ENCODE measurements at places on chromosomes 16 and 17. TPM values are rescaled to one million over a fixed set of nuclear protein-coding genes. Genes with fewer than 3 reads are reported as not detected.

Gene CES5A
- total RNA-seq: not detected

Gene EVI2A
- total RNA-seq: not detected

Gene KRTAP2-1
- total RNA-seq: not detected

Gene CPNE2
- total RNA-seq: 33.7 TPM

Gene CCDC43
- 17.8 TPM for total RNA-seq

Gene PAGR1
- total RNA-seq: 29.1 TPM

Gene PRKCB
- not detected for total RNA-seq

Gene CALB2
- not detected for total RNA-seq

Gene KRTAP4-1
- total RNA-seq: not detected

Gene LRRC37A3
- total RNA-seq: 27.3 TPM

- no peaks in the 10 kb centered on the region for H3K36me3 ChIP-seq
- H3K27ac ChIP-seq: no peak overlapping the region
- H3K27me3 ChIP-seq: peaks cover 53% of the 10 kb centered on the region
- peaks cover 6% of the 10 kb centered on the region for H3K4me1 ChIP-seq
- H3K4me3 ChIP-seq: no peak overlapping the region
These were observed 2.7 kb downstream of the RNF43 start for GRCh38 chr17:58414596-58414997.

DNA sequence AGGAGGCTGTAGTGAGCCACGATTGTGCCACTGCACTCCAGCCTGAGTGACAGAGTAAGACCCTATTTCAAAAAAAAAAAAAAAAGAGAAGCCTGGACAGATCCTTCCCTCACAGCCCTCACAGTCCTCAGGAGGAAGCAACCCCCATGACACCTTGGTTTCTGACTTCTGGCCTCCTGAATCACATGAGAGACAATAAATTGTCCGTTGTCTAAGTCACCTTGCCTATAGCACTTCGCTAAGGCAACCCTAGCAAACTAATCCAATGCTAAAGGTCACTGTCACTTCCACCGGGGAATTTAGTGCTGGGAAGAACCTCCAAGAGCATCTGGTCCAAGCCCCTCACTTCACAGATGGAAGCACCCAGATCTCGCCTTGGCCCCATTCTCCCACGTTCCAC lies 18.9 kb upstream of the SLC39A11 start:
- peaks cover 3% of the 10 kb centered on the region for H3K4me1 ChIP-seq
- no peak overlapping the region for H3K27ac ChIP-seq
- no peaks in the 10 kb centered on the region for H3K27me3 ChIP-seq

DNA sequence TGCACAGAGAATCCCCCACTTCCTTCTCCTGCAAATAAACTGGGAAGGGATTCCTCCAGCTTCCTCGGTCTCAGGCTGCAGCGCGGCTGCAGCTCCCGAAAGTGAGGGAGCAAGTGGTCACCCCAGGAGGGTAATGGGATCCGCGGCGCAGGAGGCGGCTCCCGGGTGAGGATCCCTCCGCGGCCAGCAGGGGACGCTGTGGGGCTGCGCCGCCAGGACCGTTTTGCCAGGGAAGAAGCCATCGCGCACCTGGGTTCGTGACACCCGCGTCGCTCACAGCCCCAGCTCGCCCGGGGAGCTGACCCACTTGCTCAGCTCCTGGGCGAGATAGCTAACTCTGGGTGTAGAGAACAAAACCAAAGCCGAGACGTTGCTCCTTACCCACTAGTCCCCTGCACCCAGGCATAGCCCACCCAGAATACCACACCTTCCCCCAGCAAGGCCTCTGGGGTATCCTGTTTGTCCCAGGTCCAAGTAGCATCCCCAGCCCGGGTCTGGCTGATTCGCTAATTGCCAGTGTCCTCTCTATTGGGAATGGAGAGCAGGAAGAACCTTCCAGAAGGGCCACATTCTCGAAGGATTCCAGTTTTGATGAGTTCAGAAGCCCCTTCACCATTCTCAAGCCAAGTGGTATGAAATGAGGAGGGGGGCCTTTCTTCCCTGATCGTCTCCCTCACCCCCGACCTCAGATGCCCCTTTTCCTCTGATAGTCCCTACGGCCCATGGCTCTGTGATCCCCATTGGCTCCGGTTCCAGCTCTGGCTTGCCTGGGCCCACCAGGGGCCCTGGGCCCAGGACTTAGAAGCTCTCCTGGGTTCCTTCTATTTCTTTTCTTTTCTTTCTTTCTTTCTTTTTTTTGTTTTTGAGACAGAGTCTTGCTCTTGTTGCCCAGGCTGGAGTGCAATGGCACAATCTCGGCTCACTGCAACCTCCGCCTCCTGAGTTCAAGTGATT lies 14.1 kb downstream of the CYGB start:
- peaks cover 34% of the 10 kb centered on the region for H3K4me1 ChIP-seq
- DNase-seq: peak; percentile 92
- peak overlapping the region; percentile 8 for H3K27ac ChIP-seq
- H3K36me3 ChIP-seq: no peaks in the 10 kb centered on the region

DNA sequence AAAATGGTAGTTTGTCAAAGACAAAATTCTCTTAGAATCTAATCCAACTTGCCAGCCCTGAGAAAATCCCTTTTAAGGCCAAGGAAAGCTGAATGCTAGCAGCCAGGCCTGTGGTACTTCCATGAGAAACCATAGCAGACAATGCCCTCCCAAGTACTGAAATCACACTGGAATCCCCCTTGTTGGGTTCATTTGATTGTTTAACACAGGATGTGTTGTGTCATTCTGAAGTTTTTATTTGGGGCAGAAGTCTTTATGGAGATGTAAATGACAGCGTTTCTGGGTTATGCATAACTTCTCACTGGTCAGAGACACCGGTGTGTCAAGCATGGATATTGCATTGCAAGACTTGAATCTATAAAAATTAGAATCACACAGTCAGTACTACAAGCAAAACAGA lies 6.0 kb upstream of the ARL2BP start:
- no peak overlapping the region for H3K27ac ChIP-seq
- no peak for DNase-seq
- peaks cover 38% of the 10 kb centered on the region for H3K36me3 ChIP-seq
- no peaks in the 10 kb centered on the region for H3K27me3 ChIP-seq

DNA sequence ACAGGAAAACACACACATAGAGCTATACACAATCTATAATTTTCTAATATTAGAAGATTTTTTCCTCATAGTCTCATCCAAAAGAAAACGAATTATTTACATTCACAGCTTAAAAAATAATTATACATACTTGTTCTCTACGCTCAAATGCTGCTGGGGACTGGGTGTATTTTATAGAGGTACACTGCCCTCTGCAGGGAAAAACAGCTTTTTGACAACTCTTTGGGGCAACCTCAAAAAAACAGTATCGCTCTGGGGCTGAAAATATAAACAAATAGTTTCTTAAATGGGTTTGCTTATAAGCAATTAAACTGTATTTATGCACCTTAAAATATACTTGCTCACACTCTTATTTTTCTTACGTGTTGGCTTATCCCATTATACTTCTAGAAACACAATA lies 261.8 kb upstream of the PSMD7 start:
- no peak for DNase-seq
- peaks cover 19% of the 10 kb centered on the region for H3K27me3 ChIP-seq
- no peaks in the 10 kb centered on the region for H3K4me1 ChIP-seq
- no peak overlapping the region for H3K4me3 ChIP-seq
- no peaks in the 10 kb centered on the region for H3K36me3 ChIP-seq

DNA sequence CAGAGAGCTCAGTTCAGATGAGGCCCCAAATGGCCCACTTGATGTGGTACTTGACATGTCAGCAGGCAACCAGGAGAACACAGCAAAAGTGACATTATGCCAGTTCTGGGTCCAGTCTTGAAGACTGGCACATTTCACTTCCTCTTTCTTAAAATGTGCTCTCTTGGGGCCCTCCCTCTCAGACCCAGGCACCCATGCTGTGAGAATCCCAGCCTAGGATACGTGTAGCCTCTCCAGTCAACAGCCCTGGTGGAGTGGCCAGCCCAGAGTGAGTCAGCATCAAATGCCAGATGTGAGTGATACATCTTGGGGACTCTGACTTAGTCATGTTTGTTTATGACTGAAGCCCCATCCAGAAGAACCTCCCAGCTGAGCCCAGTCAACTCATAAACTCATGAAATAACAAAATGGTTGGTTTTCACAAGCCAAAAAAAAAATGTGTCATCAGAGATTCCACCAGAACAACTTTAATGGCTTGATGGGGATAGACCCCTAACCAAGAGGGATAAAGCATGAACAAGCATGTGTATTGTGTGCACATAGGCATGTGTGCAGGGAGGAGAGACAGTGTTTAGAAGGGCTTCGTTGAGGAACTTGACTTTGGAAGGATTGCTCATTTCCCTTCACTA lies 82.5 kb upstream of the TNRC6C start:
- peaks cover 2% of the 10 kb centered on the region for H3K36me3 ChIP-seq
- H3K4me1 ChIP-seq: peaks cover 12% of the 10 kb centered on the region
- peaks cover 25% of the 10 kb centered on the region for H3K27me3 ChIP-seq
- no peak overlapping the region for H3K27ac ChIP-seq

GRCh38 chr16:25148568-25149215 lies 37.1 kb downstream of the LCMT1 start:
- H3K4me3 ChIP-seq: no peak overlapping the region
- no peak for DNase-seq
- H3K27ac ChIP-seq: no peak overlapping the region
- H3K4me1 ChIP-seq: no peaks in the 10 kb centered on the region

GRCh38 chr17:34435182-34435928 lies 72.3 kb upstream of the CCL1 start:
- H3K27me3 ChIP-seq: no peaks in the 10 kb centered on the region
- no peak for DNase-seq
- no peak overlapping the region for H3K27ac ChIP-seq
- no peaks in the 10 kb centered on the region for H3K36me3 ChIP-seq
- H3K4me3 ChIP-seq: no peak overlapping the region
- H3K4me1 ChIP-seq: no peaks in the 10 kb centered on the region

- H3K4me1 ChIP-seq: no peaks in the 10 kb centered on the region
- H3K27me3 ChIP-seq: no peaks in the 10 kb centered on the region
- H3K4me3 ChIP-seq: no peak overlapping the region
- H3K27ac ChIP-seq: no peak overlapping the region
- peak; percentile 57 for DNase-seq
- peaks cover 2% of the 10 kb centered on the region for H3K36me3 ChIP-seq
These were observed 35.6 kb downstream of the RPA1 start for GRCh38 chr17:1865252-1866037.

- H3K4me3 ChIP-seq: no peak overlapping the region
- DNase-seq: no peak
- no peaks in the 10 kb centered on the region for H3K36me3 ChIP-seq
- H3K27ac ChIP-seq: peak overlapping the region; percentile 56
These were observed 424.5 kb upstream of the CDH11 start for GRCh38 chr16:65546353-65546791.

DNA sequence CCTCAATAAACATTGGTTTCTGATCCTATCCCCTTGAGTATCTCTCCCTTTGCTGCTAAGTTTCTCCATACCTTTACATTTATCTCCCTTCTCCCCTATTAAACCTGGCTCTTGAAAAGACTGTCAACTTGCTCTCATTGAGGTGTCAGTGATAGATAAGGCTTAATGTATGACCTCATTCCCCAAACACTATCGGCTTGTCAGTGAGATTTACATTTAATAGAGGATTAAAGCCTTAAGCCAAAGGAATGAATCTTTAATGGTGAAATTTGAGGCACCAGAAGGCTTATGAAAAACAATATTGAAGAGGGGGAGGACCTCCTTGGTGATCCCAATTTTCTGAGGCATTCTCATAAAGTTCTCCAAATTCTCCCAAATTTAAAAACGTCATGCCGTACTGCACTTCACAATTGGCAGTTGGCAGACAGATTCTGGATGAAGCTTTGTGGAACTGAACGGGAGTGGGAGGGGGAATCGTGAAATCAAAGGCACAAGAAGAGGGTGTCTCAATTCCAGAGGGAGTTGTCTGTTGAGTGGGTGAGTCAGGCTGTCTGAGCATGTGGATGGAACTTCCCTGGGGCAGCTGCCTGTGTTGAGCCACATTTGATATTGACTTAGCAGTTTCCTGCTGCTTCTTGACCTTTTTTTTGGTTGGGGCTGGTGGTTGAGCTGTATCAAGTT lies 478.8 kb downstream of the NPIPA7 start:
- H3K27me3 ChIP-seq: no peaks in the 10 kb centered on the region
- no peak overlapping the region for H3K27ac ChIP-seq
- DNase-seq: no peak
- H3K36me3 ChIP-seq: no peaks in the 10 kb centered on the region

Measured in osteocyte (in vitro differentiated cells).